Activated CD4-positive, alpha-beta T cell treated with anti-CD3 and anti-CD28 coated beads for 4 hours (primary cell): ENCODE measurements at places on chromosomes 1 and 21.

DNA sequence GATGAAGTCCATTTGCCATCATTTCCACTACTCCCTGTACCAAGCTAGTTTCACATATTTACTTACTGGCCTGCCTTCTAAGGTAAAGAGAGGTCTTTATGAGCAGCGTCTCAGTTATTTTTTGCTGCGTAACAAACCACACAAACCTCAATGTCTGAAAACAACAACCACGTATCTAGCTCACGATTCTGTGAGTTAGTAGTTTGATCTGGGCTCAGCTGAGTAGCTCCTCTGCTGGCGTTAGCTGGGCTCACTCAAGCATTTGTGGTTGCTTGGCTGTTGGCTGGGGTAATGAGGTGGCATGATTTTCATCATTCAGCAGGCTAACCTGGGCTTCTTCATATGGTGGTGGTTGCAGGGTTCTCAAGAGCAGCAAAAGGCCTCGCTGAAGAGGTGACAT is 225.4 kb downstream of the FOXD2 start:
- DNase-seq = no peak

- no peak for DNase-seq
Observed at GRCh38 chr1:245814651-245815050, 659.9 kb downstream of the KIF26B start.

DNA sequence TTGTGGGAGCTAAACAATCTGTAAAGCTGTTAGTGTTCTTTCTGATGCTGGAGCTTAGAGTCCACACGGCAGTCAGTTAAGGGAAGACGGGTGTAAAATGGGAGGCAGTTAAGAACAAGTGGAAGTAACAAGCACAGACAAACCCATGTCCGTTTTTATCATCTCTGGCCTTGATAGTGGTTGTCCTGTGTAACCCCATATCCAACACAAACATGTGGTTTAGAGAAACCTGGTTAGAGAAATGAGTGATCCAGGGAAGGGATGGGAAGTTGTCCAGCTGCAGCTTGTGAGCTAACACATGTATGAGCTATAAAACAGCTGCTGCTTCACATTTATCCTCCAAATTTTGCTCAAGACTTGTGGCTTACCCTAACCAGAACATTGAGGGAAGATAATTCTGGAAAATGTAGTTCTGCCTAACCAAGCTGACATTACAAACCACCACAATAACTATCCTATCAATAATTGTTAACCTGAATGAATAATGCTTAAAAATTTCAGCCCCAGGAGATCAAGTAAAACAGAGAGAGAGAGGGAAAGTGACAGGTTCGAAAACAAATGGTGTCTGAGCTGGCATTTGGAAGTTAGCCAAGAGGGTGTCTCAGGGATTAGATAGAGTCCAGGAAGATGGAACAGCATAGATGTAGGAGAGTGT is 10.6 kb upstream of the C1orf162 start:
- DNase-seq = no peak

GRCh38 chr1:147820761-147821297 is 60.4 kb upstream of the GJA5 start:
- no peak for DNase-seq

DNA sequence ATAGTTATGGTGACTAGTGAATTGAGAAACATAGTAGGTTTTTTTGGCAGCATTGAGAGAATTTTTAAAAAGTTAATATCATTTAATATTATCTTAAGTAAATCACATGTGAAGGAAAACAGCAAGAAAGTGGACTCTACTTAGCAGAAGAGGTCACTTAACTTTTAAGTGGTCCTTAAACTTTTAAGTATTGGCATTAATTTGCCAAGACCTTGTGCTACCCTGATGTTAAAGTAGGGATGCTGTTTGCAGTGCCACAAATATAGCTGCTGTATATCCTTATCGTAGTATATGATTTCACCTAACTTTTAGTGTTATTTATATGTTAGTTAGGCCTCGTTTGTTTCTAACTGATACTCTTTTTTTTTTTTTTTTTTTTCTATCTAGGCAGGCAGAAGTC is 40.2 kb downstream of the SMG7 start:
- no peak for DNase-seq

GRCh38 chr1:148309940-148310500 is 157.9 kb upstream of the NBPF11 start:
- no peak for DNase-seq

GRCh38 chr1:3062616-3063378 is 6.2 kb upstream of the PRDM16 start:
- no peak for DNase-seq

GRCh38 chr1:219365451-219365850 is 191.8 kb downstream of the LYPLAL1 start:
- DNase-seq = no peak

GRCh38 chr1:204544321-204544720 is 28.1 kb downstream of the MDM4 start:
- DNase-seq = no peak

DNA sequence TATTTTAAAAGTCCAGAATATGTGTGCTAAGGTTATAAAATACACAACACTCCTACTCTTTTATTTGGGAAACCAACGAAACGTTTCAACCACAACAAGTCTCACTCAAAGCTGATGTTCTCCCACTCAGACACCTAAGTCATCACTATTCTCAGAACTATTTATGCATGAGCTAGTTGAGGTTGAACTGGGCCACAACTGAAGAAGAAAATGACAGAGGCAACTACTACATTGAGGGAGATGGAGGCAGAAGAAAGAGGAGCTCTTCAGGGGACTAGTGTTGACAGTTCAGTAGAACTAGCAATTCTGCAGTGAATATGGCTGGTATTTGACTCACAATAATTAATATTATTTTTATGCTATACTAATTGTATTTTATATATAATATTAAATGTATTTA is 198.2 kb downstream of the SEC16B start:
- DNase-seq = no peak

DNA sequence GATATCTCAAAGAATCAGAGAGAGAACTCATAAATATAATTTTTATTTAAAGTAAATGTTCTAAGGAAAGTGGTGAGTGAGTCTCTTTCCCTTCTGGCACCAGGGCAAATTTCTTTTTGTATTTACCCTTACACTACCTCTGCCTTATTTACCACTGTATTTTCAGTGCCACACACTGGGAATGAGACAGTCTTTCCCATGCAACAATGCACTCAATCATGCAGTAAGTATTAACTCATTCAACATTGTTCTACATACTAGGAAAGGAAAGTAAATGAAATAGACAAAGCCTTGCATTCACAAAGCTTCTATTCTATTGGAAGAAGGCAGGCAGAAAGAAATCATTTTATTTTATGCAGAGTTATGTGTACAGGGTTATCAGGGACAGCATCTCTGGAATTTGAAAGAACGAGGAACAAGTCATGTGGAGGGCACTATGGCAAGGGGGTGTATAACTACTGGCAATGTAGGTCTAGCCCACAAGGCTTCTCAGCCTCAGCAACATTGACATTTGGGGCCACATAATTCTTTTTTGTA is 129.8 kb upstream of the PRDX6 start:
- DNase-seq = no peak

GRCh38 chr1:152906023-152906565 is 2.3 kb upstream of the IVL start:
- no peak for DNase-seq

GRCh38 chr1:77076759-77077158 is 142.5 kb downstream of the PIGK start:
- DNase-seq = no peak

DNA sequence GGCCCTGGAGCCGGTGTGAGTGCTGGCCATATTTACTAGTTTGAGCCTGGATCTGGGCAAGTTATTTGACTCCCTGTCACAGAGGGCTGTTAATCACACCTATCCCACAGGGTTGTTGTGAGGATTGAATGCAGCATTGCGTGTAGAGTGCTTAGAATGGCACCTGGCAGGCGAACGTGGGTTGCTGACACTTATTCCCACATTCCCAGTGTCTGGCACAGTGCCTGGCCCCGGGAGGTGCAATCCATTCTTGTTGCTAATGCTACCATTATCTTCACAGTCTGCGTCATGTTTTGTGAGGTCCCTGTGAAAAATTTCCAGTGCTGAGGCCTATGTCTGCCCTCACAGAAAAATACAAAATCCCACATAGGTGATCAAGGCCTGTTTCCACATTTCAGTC is 66.1 kb downstream of the CD2 start:
- DNase-seq = no peak

DNA sequence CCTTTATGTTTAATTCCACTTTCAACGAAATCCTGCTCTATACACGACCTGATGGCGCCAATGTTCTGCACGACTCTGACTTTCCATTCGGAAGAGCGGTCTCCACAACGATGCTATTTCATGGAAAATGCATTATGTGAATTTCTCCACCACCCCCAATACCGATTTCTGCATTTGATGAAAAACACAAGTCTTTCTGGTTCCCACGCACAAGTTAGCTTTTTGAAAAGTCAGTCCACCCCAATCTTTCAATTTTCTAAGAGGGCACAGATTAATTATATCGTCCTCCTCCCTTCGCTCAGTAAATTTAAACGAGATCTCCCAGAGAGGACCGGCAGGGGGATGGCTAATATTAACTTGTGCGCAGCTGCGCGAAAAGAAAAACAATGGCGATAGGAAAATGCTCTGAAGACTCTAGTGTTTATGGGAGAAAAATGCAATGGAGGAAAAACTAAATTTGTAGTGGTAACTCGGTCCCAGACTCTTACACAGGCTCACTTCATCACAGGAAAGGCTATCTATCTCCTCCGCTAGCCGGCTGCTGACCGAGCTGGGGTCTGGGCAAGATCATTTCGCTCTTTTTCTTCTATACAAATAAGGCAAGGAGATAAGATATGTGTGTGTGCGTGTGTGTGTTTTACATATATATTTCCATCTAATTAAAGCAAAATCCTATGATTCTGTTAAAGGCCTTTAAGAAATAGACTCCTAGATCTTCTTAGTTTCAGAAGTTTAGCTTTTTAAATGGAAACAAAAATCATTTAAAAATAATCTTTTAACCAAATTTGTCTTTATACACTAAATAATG is 1.2 kb upstream of the LHX8 start:
- no peak for DNase-seq

DNA sequence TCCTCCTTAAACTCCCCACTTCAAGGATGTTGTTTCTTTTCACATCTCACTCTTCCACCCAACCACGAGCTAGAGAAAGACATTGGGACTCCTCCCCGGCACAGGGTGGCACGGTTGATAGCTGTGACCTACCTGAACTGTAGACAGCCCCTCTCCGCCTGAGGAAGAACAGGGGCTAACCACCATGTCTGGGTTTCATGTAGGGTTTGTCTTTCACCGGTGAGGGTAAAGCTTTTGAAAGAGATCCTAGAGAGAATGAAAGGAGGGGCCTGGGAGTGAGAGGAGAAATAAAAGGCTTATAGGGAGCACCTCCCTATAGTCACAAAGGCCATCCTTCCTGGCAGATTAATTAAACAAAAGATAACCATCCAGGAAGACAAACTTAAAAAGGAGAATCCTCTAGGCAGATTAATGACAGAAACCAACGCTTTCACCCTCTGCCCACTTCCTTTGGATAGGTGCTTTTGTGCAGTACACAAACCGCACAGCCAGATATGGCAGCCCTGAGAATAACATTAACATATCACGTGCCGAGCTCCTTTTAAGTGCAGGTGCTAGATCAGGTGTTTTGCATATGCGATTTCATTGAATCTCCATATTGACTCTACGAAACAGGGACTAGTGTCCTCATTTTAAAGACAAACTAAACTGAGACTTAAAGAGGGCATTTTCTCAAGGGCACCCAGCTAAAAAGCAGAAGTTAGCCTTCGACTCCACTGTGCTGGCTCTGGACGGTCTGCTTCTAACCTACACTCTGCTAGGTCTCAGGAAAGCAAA is 178.1 kb upstream of the RUNX1 start:
- peak; percentile 24 for DNase-seq

DNA sequence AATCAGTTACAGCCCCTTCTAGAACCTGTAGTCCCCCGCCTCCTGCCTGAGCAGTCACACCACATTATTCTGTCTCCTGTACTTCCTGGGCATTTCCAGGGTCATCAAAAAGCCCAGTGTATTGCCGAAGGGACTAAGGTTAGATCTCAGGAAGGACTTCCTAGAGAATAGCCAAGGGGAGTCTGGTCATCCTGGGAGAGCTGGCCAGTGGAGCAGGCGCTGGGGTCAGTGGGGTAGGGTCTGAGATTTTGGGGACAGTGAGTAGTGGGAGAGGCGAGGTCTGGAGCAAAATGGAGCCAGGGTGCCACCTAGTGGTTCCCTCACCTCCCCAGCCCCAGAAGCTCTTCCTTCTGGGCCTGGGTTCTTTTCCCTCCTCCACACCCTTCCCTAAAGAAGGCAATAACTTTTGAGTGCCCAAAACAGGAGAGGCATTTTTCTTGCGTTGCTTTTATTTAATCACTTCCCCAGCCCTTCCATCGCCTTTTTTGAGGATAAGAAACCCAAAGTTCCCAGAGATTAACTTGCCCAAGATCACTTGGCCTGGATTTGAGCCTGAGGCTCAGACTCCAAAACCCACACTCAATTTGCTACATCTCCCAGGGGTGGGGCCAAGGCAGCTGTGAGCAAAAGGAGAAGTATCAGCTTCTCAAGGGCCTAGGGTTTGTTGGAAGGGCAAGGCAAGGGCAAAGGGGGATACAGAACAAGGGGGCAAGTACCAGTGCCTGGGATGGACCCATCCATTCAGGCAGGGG is 7.3 kb upstream of the PMVK start:
- no peak for DNase-seq

GRCh38 chr21:31443736-31444521 is 99.9 kb upstream of the TIAM1 start:
- DNase-seq = no peak

DNA sequence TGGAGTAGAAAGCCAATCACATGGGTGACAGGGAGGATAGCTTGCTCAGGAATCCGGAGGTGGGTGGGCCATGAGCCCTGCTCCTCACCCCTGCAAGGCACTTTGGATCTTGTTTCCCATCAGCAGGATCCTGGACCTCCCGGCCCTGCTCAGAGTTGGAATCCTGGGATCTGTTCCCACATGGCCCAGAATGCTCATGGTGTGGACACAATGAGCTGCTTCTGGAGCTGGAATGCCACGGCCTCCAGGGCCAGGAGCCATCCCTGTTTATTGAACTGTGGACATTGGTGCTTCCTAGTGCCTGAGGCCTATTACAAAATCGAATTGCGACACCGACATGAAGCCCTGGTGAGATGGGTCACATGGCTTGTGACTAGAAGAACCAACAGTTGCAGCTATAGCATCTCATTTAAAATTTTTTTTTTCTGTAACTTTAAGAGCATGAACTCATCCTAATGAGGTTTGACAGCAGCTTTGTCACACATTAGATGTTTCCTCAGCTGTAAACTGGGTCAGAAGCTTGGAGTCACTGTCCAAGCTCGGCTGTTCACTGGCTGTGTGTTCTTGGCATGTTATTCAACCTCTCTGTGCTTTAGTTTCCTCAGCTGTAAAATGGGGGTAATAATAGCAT is 40.4 kb upstream of the GOLT1A start:
- DNase-seq = no peak
